ENCODE measurements at places on chromosomes 3 and 15.

DNA sequence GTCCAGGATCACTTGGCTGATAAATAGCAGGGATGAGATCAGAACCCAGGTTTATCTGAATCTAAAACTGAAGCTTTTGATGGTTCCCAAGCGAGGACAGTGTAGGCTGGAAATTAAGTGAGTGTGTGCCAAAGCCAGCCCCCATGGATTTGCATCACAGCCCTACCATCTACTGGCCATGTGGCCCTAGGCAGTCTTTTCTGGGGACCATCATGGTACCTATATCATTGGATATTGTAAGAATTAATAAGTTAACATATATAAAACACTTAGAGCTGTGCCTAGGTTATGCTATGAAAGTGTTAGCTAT, 32.8 kb upstream of the SSR3 start:
- DNase-seq, result no peak

DNA sequence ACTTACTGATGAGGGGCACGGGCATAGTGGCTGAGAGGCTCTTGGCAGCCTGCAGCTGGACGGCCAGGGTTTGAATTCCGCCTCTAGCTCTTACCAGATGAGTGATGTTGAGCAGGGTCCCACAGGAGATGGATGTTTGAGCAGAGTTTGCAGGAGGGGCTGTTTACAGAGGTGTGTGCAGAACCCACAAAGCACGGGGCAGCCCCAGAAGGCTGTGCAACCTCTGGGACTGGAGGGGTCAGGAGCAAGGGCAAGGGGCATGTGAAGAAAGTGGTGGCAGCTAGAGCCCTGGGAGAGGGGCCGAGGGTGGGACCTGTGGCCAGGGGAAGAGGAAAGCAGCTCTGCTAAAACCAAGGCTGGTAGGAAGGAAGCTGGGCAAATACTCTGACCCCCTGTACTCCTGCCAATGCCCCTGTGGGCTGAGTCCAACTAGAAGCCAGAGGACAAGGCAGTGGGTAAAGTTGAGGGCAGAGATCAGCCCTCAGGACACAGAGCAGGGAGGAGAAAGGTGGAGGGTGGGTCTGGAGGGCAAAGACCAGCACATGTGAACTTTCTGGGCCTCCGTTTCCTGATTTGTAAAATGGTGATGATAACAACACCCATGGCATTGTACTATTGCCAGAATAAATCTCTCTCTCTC, 53.9 kb upstream of the ITGA11 start:
- no peak for DNase-seq

DNA sequence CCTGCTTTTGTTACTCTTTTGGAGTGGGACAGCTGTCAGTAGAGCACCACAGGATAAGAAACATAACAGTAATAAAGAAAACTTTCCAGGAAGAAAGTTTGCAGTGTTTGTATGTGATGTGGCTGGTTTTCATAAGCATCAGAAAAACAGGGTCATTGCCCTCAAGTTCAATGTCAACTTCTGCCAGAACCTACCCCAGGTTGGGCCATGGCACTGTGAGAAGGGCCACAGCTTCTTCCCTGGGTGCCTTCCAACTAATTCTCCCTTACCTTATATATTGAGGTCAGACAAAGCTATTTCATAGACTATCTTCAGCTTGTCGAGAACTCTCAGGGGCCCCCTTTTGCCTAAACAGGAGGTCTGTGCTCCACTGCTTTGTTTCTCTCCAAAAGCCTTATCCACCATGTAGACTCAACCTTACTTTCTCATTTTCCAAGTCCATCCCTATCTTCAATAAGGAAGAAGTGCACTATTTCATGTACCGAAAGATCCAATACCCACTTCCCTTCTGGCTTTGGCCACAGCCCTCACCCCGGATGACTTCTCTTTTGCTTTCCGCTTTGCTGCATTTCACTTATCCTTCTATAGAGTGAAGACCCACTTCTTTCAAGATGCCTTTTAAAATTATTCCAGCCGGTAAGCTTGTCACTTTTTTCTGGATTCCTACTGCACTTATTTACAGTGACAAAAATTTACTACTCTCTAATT, 38.2 kb upstream of the PLCL2 start:
- no peak for DNase-seq

DNA sequence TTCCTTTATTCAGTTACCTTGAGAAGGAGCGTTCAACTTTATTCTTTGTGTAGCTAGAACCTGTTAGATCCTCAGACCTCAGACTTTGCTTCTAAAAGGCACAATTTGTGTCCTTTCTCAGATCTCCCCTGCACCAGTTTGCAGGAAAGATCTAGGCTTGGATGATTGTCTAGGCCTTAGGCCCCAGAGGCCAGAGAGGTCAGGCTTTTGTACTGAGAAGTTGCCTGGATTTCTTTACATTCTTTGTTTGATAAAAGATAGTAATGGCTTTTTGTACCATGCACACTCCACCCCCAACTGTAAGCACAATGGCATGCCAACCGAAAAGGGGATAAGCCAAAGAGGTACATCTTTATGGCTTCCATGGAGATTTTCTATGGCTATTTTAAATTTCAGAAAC, 719.6 kb upstream of the NR2F2 start:
- DNase-seq, result no peak

- no peak for DNase-seq
Observed at GRCh38 chr15:36958606-36959005, 141.7 kb downstream of the MEIS2 start.

DNA sequence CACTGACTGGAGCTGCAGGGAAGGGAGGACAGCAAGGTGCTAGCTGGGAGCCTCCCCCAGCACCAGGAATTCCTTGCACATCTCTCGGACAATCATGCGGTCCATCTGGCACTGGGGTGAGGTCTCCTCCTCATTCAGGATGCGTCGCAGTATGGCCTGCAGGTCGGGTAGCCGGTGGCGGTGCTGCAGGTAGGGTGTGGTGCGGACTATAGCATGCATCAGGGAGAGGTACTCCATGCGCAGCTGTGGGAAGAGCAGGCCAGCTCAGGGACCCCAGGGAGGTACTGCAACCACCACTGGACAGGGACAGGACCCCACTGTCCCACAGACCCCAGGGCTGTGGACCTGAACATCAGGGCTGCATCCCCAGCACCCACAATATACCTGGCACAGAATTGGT, 11.2 kb downstream of the NCKIPSD start:
- DNase-seq, result no peak

- DNase-seq, result no peak
Observed at GRCh38 chr15:71638876-71639275, 171.5 kb upstream of the NR2E3 start.

GRCh38 chr15:88484682-88485331, 17.3 kb downstream of the MRPS11 start:
- no peak for DNase-seq

GRCh38 chr15:50209809-50210208, 27.8 kb downstream of the SLC27A2 start:
- DNase-seq, result no peak

- DNase-seq, result no peak
Observed at GRCh38 chr15:95709959-95710695, 620.4 kb upstream of the NR2F2 start.

DNA sequence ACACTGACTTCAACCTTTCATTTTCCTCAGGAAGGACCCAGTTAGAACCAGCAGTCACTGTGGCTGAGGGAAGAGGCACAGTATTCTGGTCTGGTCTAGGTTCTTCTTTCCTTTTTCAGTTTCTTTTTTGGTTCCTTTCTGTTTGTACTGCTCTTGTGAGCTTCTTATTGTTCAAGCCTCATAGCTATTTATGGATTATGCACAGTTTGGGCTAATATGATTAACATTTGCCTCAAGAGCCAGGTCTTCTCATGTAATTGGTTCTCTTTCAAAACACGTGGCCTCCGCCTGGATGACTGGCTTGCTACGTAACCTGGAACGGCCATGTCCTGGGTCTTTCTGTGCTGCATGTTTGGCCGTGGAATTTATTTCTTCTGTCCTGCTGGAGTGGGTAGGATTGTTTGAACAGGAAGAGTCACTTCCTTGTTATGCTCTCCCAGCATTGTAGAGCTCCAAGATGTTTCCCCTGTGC, 43.3 kb downstream of the RBMS3 start:
- DNase-seq, result no peak

DNA sequence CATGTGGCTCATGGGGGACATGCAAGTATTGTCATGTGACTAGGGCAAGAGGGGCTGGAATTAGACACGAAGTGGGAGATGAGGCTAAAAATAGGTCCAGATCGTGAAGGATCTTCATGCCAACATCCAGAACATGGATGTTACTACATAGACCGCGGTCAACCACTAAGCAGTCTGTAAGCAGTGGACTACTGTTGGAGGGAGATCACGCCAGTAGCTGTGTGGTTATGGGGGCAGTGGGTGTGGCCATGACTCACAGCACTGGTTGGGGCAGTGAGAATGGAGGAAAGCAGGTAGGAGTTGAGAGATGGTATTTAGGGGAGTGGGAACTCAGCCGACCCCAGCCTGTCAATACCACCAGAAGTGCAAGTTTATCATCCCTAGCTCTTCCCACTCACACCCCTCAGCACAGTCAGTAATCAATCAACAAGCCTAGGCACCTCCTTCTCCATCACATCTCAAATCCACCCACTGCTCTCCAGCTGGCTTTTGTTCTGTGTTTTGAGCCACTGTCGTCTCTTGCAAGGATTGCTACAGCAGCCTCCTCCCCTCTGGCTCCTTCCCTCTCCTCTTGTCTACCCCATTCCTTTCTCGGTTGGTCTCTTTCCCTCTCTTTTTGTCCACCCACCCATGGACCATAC, 107.2 kb upstream of the ABHD17C start:
- DNase-seq, result no peak

DNA sequence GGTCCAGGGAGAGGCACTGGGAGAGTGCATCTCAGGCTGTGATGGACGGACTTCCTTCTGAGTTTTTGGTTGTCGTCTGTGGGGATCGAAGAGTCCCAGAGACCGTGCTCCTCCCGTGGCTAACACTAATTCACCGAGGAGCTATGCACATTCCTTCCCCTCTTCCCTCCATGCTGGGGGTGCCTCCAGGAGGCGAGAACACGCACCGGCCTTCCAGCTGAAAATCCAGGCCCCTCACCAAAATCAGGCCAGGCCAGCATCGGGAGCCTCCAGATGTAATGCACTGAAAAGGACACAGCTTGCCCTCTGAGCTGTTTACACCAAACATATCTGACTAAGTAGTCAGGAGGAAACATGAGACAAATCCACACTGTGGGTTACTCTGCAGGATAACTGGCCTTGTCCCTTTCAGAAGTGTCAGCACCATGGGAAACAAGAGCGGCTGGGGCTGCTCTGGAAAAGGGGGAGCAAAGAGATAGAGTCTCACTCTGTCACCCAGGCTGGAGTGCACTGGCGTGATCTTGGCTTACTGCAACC, 5.5 kb downstream of the RNU5B-1 start:
- DNase-seq, result no peak

- DNase-seq, result no peak
Observed at GRCh38 chr15:83066034-83066733, 868 bp downstream of the BTBD1 start.

DNA sequence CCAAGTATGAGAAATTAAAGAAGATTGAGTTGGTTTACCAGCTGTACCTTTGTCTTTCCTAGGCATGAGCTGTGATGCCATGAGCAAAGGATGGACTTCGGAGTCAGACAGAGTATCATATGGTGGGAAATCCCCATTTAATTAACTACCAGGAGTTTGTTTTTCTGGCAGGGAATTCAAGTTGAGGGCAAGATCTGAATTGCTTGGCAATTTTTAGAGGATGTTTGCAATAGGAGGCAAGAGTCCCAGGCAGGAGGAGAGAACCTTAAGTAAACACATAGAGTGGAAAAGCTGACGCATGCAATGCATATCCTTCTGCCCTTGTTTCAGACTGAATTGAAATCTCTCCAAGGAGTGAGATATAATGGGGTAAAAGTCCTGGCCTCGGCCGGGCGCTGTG, 569.7 kb upstream of the MDFIC2 start:
- no peak for DNase-seq

DNA sequence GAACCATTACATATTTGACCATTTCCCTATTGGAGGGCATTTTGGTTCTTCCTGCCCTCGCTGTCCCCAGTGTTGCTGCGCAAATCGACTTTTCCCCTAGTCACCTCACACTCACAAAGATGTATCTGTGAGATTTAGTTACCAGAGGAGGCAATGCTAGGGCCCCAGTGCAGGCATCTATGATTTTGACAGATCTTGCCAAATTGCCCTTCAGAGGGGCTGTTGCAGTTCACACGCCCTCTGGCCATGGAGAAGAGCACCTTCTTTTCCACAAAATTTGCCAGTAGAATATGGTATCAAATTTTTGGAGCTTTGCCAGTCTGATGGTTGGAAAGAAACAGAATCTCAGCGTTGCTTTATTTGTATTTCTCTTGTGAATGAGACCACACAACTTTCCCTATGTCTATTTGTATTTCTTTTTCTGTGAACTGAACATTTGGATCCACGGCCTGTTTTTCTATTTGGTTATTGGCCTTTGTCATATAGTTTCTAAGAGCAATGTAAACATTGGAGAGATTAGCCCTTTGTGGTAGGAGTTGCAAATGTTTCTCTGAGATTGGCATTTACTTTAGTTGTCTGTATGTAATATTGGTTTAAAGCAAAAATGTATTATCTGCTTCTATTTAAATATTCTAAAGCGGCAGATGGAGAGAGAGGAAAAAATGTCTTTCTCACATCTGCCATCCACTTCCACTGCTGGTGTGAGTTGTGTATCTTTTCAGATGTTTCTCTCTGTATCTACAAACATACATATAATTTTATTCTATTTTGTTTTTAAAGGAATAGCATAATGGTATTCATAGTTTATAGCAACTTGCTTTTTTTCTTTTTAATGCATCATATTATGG, 66.1 kb downstream of the DNASE1L3 start:
- DNase-seq, result no peak

GRCh38 chr15:49045751-49046219, 461 bp downstream of the SECISBP2L start:
- no peak for DNase-seq

GRCh38 chr15:93987068-93987467, 244.3 kb upstream of the MCTP2 start:
- no peak for DNase-seq

DNA sequence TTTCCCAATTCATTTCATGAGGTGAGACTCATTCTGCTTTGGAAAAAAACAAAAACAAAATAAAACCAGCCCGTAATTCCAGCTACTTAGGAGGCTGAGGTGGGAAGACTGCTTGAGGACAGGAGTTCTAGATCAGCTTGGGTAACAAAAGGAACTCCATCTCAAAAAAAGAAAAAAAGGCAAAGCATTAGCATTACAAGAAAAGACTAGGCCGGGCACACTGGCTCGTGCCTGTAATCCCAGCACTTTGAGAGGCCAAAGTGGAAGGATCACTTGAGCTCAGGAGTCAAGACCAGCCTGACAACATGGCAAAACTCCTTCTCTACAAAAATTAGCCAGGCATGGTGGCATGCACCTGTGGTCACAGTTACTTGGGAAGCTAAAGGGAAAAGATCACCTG, 33.9 kb downstream of the TRPM7 start:
- no peak for DNase-seq

- no peak for DNase-seq
Observed at GRCh38 chr3:11331101-11331500, 58.9 kb downstream of the ATG7 start.

- no peak for DNase-seq
Observed at GRCh38 chr15:53758412-53758811, 1.1 kb downstream of the WDR72 start.

DNA sequence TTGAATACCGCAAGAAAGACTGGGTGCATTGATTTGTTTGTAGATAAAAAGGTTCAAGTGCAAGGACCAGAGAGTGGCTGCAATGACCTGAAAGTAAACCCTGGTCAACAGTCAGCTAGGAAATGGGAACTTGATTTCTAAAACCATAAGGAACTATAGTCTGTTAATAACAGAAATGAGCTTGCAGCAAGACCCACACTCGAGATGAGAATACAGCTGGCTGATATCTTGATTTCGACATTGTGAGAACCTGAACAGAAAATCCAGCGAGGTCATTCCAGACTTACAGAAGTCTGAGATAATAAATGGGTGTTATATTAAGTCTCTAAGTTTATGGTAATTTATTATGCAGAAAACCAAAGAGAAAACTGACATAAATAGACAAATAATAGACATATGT, 177.3 kb downstream of the NFKBIZ start:
- no peak for DNase-seq
